ENCODE measurements at places on chromosomes 1 and 21.

- no peak for DNase-seq
These were observed 5.3 kb downstream of the DTL start for GRCh38 chr1:212040629-212041412.

GRCh38 chr1:112298558-112298957 lies 97.5 kb upstream of the CTTNBP2NL start:
- peak; percentile 2 for DNase-seq

DNA sequence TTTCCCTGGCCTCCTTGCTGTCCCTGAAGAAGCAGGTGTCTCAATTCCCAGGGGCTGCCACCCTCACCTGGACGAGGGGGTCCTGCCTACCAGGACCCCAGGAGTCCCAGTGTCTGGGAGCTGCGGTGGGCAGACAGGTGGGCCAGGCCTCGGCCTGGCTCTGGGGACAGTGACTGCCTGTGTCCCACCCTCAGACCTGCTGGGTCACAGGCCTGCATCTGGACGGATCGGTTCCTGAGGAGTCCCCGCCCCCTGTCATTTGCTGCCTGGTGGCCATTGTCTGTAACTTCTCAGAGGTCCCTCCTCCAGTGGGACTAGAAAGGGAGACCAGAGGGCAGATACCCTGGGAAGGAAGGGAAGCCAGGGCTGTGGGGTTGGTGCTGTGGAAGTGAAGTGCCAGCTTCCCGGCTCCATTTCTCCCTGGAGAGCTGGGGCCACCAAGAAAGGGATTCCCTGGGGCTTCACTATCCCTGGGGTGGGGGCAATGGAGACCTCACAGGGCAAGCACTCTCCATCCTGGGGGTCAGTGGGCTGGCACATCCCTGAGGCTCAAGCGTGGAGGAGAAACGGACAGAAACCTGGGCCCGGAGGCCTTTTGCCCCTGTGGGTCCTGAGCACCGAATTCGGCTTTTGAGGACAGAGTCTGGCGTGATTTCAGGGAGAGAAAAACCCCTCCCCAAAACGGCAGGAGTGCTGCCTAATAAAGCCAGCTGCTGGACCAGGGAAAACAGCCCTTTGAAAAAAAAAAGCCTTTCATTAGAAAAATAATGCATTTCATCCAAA lies 157.3 kb downstream of the PEX14 start:
- no peak for DNase-seq

- DNase-seq = no peak
These were observed 29.0 kb downstream of the MRPL39 start for GRCh38 chr21:25578056-25578961.

DNA sequence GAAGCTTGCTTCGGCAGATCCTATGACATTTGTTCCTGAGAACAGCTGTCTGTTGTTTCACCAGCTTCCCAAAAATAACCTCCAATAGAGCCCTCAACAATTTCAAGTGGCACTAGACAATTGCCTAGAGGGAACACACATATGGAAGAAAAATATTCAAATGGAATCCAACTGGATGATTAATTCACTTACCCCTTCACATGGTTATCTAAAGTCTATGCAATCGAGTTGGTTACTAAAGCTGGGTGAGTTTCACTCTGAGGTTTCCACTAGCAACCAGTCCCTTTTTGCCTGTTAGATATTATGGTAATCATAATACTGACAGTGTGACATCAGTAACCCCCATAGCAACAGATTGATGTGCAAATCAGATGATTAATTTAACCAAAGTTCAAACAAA lies at the start of gene LEMD1:
Gene LEMD1, minus strand, starts transcription at position 259 of the 400 bp plus-strand sequence. CDS start 1,520 bp downstream, outside the sequence.
- no peak for DNase-seq

- DNase-seq = no peak
These were observed 17.0 kb downstream of the RBP7 start for GRCh38 chr1:10014016-10014415.

DNA sequence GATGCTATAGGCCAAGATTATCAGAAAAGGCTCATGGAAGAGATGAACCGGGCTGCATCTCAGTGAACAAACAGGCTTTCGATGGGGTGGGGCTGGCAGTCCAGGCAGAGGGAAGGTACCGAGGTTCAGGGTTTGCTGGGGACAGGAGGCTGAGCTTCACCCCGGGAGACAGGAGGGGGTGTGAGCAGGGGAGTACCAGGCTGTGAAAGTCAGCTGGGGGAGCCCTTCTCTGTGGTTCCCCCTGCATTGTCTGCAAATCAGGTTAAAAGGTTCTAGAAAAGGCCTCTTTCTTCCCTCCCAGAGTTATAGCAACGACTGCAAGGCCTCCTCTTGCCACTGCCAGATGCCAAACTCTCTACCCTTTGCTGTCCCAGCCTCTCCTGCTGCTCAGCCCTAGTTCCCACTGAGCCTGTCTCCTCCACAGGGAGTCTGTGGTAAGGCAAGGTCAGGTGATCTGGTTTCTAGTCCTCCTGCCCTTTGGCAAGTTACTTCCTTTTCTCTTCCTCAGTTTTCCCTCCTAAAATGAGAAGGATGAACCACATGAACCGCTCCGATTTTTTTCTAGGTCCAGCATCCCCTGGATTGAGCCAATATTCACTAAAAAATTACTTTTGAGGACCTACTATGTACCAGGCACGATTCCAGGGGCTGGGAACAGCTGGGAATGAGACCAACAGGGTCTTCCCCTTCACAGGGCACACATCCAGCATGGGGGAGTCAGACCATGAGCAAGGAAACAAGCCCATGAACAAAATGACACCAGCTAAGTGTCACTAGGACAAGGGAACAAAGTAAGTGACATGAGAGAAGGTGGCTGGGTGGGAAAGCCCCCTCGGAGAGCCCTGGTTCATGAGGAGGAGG lies 7.2 kb downstream of the LAD1 start:
- no peak for DNase-seq

DNA sequence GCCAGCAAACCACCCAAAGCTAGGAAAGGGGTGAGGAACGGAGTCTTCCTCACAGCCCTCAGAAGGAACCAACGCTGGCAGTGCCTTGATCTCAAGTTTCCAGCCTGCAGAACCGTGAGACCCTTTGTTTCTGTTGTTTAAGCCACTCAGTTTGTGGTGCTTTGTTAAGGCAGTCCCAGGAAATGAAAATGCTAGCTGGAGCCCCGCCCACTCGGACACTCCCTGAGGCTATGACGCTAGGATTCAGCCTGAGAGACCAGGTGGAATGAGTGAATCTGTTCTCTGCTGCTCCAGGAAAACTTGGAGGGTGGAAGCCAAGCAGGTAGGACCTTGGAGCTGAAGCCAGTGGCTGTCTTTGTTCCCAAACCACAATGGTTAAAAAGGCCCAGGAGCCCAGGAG lies 196.5 kb upstream of the POU3F1 start:
- no peak for DNase-seq

- no peak for DNase-seq
These were observed 120.8 kb downstream of the TYW3 start for GRCh38 chr1:74853756-74854155.

GRCh38 chr1:228207851-228208821 lies at the start of gene OBSCN:
OBSCN (plus strand) TSS chr1:228208044; CDS start chr1:228211784, 3,740 bp downstream.
- DNase-seq = no peak

DNA sequence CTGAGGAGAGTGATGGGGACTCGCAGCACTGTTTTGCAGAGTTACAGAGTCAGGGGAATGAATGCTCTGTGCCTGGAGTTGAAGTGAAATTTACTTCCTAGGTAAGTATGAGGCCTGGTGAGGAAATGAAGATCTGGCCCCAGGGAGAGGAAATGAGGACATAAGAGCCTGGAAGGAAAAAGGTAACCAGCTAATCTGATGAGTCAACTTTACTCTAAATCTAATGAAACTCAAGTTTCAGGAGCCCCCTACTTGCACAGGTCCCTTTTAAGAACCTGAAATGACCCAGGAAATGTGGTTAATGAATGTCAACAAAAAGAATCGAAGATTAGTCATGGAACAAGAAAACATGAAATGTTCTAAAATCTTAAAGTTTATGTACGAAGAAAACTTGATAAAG lies 599.0 kb downstream of the AGBL4 start:
- DNase-seq = no peak

- no peak for DNase-seq
These were observed 485.9 kb downstream of the LMO4 start for GRCh38 chr1:87814573-87814972.

GRCh38 chr1:95309031-95309471 lies 75.0 kb downstream of the RWDD3 start:
- DNase-seq = no peak

GRCh38 chr1:230503726-230504125 lies 77.6 kb upstream of the PGBD5 start:
- no peak for DNase-seq

GRCh38 chr1:11318982-11319381 lies 46.0 kb downstream of the UBIAD1 start:
- DNase-seq = no peak

DNA sequence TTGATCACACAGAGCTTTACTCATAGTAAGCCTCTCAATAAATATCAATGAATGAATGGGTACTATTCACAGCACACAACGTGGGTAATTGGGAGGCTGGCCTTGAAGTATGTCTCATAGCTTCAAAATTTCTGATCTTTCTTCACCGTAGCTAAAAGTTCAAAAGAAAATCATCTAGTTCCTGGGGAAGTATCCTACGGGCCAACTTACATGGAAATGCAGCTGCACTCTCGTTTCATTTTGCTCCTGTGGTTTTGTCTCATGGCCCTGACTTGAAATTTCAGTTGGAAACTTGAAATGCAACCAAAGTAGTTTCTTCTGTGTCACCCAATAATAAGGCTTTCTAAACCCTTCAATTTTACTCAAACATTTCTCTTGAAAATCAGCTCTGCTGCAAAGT lies 76.1 kb upstream of the CNIH3 start:
- no peak for DNase-seq

GRCh38 chr1:116290085-116290705 lies 82.8 kb upstream of the ATP1A1 start:
- no peak for DNase-seq

DNA sequence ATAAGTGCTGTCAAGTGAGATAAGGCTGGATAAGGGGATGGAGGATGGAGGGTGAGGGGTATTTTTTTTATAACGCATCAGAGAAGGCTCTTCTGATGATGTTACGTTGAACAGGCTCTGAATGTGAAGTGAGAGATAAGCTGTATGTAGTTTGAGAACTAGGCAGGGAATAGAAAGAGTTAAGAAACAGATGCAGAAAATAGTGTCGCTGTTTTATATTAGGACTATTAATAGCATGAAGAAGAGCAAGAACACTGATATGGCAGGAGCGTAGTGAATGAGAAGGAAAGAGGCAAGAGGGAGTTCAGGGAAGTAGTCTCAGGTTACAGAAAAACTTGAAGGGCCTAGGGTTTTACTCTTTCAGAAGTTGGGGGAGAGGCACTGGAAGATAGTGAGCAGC lies 59.8 kb downstream of the GPR88 start:
- DNase-seq = no peak

GRCh38 chr1:203465146-203465798 lies 10.3 kb upstream of the PRELP start:
- DNase-seq = no peak

DNA sequence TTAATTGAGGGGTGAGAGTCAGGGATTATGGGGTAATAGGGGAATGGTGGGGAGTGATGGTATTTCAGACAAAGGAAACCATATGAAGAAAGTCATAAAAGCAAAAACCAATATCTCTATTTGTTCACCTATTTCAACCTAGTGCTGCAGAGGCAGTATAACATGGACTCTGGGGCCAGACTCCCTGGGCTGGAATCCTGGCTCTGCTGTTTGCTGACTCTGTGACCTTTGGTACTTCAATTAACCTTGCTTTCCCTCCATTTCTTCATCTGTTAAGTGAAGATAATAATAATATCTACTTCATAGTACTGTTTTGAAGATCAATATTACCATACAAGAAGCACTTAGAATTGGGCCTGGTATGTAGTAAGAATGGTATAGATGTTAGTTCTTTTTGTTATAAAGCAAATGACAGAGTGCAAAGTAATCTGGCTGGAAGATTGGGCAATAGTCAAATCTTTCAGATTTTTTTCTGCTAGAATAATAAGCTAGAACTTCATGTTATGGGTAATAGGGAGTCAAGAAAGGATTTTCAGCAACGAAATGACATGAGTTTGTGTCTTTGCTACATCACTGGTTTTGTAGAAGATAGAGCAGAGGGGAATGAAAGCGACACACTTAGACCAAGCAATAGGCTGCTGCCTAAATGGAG lies 9.0 kb downstream of the EPHX4 start:
- no peak for DNase-seq

DNA sequence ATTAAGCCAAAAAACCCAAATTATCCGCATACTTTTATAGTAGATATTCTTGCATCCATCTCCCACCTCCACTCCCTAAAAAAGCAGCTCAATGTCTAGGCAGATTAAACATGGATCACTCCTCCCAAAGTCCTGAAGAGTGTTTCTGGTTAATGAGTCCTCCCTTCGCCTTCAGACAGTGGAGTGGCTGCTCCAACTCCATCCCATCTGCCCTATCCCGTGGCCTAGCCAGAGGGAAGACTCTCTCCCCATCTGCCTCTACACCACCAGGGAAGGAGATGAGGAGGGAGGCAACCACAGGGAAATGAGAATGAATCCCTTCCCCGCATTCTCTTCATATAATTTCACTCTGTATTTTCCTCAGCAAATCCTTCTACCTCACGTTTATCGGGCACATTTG lies 103.8 kb downstream of the SLC45A1 start:
- no peak for DNase-seq

- no peak for DNase-seq
These were observed 18.5 kb upstream of the SEMA4A start for GRCh38 chr1:156134716-156135435.

- DNase-seq = no peak
These were observed 56.5 kb downstream of the HHAT start for GRCh38 chr1:210385228-210385627.

DNA sequence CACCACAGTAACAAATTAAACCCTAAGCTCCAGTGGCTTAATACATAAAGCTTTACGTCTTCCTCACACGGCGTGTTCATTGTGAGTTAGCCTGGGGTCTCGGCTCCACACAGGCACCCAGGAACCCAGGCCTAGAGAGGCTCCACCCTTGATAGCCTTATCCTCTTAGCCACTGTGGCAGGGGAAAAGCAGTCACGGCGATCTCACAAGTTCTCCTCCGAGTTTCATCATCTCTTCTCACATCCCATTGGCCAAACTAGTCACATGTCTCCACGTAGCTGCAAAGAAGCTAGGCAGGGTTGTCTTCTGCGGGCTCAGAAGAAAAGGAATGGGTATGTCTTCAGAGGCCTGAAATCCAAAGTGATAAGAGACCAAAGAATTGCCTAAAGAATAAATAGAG lies 122.3 kb upstream of the GRIK3 start:
- DNase-seq = no peak

GRCh38 chr1:76613886-76614285 lies 253.4 kb upstream of the ST6GALNAC5 start:
- DNase-seq = no peak

DNA sequence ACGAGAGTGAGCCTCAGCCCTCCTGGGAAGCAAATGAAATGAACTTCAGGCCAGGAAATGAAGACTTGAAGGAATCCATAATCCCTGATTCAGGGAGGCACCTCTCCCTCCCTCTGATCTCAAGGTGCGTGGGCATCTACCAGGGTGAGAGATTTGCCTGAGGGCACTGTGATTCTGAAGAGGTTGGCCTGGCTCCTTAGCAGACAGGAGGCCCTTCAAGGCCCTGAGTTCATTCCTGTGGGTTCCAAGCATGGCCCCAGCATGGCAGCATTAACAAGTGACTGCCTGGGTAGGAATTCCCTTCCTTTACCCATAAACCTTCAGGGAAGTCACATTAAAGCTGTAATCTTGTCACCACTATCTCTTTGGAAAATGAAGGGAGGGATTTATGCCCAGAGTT lies 29.8 kb upstream of the IFNGR2 start:
- DNase-seq = no peak

- no peak for DNase-seq
These were observed 20.0 kb downstream of the SCYL3 start for GRCh38 chr1:169873582-169874199.

- no peak for DNase-seq
These were observed 4.7 kb downstream of the ADAR start for GRCh38 chr1:154603317-154603716.

GRCh38 chr1:94580367-94581115 lies 39.0 kb upstream of the F3 start:
- DNase-seq = no peak
